SHP77 treated with DMSO at 0.1 percent for 48 hours (cell line): ENCODE measurements at places on chromosomes 7 and 10.

GRCh38 chr10:47449979-47450378, 33.9 kb downstream of the ANXA8 start:
- DNase-seq: no peak

DNA sequence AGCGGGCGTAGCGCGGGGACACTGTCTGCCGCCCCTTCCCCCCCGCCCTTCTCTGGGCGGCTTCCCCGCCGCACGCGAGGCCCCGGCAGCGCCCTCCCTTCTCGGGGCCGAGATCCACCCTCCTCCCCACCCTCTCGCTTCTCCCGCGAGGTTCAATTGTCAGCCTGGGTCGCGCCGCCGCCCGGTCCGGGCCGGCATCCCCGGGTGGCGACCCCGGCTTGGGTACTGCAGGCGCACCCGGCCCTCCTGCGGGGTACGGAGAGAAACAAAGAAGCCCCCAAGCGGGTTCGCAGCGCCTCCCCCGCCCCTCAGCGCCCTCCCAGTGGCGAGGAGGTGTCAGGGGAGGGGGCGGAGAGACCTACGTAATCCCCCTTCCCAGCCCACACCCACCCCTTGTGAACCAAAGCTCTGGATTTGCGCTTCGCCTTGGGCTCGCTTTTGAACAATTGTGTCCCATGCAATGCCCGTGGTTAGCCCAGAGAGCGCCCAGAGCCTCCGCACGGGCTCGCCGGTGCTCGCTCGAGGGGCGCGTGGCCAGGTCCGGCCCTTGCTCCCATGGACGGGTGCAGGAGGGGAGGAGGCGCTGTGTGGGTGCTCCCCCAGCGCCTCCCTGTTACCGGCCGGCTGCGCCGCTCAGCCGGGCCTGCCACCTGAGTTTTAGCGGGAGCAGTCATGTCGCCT, 634 bp downstream of the HECW1 start:
- DNase-seq: no peak

DNA sequence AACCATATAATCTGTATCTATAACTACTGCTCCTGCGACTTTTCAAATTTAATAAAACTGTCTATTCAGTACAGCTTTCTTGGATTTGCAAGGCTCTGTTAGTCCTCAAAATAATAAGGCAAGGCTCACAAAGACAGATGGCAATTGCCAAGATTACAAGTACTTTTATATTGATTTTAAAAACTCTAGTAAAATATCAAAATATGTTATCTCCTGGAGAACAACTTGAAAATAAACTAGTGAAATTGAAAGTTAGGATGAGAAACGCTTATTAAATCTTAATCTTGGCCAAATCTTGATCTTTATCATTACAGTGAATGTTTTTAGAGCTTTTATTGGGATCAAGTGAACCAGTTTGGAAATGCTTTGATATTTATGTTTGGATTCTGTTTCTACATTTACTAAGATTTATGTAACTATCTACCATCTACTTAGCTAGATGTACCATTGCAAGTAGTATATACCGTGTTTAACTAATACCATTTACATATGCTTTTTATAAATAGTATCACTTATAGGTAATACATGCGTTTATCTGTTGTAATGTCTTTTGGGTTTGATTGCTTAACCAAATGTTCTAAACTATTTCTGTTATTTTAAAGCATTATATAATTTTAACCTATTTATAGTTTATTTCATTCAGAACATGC, 70.0 kb downstream of the CABCOCO1 start:
- no peak for DNase-seq

DNA sequence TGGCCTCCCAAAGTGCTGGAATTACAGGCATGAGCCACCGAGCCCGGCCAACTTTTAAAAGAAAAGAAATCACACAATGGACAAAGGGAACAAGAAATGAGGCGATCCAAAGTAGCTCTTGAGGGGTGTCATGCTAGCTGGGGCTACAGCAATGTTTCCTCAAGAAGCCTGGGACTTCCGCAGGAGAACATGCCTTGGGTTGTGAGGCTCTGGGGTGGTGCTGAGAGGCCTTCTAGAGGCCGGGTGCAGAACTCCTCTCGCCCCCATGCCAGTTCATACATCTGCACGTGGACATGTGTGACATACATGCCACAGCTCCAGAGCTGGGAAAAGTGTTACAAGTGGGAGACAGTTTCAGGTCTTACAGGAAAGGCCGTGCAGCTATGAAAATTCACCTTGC, 238.2 kb downstream of the SKAP2 start:
- DNase-seq: no peak

- no peak for DNase-seq
These were observed 39.4 kb downstream of the MGAM2 start for GRCh38 chr7:142150869-142151268.
